ENCODE measurements at places on chromosomes 7 and 10.

- DNase-seq = no peak
These were observed 50.3 kb downstream of the CACNA2D1 start for GRCh38 chr7:82393076-82393839.

- DNase-seq = no peak
These were observed at the start of gene PCLO for GRCh38 chr7:83162402-83163256. Gene PCLO (minus strand): TSS chr7:83162884. CDS start chr7:83162592, 292 bp downstream.

DNA sequence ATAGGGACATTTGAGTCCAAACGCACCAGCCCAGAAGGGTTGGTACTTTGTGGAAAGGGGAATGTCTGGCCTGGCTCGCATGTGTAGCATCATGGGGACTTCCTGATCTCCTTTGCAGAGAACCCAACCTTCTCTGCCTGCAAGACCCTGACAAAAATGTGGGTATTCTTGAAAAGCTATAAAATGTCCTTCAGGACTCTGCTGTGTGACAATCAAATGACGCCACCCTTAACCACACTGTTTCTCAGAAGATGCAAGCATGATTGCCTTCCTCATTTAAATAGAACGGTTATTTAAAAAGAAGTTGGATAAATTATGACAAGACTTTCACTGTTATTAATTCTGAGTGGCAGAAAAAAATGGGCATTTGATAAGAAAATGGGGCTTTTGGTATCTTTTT, 15.1 kb upstream of the GPR15LG start:
- no peak for DNase-seq

DNA sequence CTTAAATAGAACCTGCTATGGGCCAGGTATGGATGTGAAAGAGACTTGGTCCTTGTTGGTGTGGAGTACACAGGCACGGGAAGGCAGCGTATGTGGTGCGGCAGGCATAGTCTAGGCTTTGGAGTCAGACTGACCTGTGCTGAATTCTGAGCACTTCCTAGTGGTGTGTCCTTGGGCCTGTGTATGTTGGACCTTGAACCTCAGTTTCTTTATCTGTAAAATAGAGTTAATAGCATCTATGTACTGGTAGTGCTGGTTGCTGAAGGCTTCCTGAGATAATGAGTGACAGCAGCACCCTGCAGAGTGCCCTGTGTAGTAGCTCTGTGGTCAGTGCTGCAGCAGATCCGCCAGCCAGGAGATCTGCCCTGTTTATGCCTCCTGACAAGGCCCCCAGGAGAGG, 5.3 kb upstream of the SFRP5 start:
- DNase-seq = no peak

- no peak for DNase-seq
These were observed 8.3 kb downstream of the MNX1 start for GRCh38 chr7:157001920-157002818.

DNA sequence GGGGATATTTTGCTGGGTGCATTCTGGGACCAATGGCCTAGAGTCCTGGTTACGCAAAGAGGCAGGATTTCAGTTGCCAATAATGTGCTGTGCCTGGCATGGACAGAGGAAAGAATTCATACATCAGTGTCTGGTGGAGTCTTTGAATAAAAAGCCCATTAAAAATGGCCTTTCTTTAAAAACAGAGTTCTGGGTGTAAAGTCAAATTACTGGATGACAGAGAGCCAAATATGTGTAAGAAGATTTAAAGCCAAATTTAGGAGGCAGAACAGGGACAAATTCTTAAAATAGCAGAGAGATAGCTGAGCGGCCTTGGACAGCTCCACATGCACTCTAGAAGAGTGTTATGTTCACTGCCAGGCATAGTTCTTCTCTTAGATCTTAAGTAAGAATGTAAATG, 60.8 kb upstream of the MEOX2 start:
- no peak for DNase-seq

- DNase-seq = no peak
These were observed 8.0 kb downstream of the SPOCK2 start for GRCh38 chr10:72080042-72080975.

DNA sequence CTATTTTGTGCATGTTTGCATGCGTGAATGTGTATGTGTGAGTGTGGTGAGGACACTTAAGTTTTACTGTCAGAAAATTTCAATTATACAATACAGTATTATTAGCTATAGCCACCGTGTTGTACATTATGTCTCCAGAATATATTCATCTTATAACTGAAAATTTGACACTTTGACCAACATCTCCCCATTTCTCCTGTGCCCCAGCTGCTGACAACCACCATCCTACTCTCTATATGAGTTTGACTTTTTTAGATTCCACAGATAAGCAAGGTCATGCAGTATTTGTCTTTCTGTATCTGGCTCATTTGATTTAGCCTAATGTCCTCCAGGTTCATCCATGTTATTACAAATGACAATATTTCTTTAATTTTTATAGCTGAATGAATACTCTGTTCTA, 195.0 kb downstream of the GPR37 start:
- no peak for DNase-seq

GRCh38 chr7:106866298-106867281, 1.5 kb downstream of the PIK3CG start:
- no peak for DNase-seq

DNA sequence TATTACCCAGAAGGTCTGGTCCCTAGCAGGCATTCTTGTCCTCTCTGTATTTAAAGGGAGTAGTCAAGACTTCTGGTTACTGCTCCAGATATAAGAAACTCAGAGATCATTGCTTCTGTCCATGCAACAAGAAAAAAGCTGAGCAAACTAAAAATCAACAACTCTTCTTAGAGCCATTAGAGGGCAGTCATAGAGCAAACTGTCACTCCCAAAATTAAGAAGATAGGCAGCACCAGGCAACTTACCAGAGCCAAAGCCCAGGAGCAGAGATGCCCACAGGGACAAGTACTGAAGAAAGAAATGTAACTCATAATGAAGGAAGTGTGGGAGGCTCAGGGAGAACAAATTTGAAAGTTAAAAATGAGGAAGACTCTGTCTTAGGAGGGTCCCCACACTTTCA, 472.9 kb upstream of the COBL start:
- DNase-seq = no peak

DNA sequence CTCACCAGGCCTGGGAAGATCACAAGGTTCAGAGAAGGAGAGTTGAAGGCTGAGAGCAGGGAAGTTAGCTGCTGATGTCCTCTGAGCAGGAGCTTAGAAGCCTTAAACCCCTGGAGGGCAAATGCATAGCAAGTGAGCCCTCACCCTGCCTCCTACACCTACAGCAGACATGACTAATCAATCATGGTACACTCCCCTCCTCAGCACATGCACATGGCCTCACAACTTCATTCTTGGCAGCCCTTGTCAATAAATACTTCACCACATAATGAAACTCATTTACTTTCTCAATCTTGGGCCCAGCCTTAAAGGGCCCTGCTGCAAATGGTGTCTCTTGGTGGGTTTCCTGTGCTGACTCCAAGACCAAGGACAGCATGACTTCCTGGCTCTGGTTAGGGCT, 12.9 kb downstream of the MMRN2 start:
- no peak for DNase-seq

DNA sequence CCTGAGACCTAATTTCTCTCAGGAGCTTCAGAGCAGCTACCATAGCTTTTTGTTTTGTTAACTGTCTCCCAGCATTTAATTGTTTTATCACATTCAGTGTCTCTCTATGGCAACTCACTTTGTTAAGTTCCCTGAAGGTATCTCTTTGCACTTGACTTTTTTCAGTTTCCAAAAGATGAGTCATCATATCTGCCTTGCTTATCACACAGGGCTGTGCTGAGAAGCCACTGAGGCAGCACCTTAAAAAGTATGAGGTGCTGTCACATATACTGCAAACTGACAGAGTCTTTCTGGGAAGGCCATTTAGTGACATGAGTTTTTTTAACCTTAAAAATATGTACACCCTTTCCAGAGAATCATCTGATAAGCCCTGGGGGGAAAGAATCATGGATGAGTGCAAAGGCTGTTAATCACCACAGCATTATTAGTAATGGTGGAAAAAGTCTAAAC, 56.8 kb downstream of the PPP1R3C start:
- no peak for DNase-seq

- DNase-seq = no peak
These were observed 2.2 kb downstream of the TRIM56 start for GRCh38 chr7:101087334-101088068.

- DNase-seq = no peak
These were observed 12.4 kb upstream of the ZNF862 start for GRCh38 chr7:149825567-149826343.

DNA sequence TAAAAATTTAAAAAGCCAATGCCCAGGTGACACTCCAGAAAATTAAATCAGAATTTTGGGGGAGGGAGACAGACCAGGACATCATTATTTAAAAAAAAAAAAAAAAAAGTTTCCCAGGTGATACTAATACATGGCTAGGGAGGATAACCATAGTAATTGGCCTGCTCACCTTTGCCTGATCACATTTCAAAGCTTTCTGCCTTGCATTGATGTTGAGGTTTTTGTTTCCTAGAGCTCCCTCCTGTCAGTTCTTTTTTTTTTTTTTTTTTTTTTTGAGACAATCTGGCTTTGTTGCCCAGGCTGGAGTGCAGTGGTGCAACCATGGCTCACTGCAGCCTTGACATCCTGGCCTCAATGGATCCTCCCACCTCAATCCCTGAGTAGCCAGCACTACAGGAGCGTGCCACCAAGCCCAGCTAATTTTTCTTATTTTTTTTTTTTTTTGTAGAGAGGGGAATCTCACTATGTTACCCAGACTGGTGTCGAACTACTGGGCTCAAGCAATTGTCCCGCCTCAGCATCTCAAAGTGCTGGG, 38.1 kb downstream of the CPED1 start:
- DNase-seq = no peak

- no peak for DNase-seq
These were observed 3.5 kb upstream of the C7orf33 start for GRCh38 chr7:148587076-148587475.

DNA sequence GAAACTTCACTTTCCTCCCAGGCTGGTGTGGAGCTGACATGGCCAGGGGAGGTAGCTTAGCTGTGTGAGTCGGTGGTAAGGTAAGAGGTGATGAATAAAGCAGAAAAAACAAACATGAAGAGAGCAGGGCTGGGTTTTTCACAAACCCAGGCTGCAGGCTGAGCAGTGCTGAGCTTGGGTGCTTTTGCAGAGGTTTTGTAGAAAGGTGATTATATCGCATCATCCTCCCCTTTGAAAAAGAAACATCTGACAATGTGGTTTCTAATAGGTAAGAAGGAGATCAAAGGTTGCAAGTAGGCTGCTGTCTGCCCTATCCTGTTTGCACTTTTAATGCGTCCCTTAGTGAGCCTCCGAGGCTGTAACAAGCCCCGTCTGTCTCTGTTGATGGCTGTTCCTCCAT, 69.6 kb upstream of the GRM8 start:
- DNase-seq = no peak

DNA sequence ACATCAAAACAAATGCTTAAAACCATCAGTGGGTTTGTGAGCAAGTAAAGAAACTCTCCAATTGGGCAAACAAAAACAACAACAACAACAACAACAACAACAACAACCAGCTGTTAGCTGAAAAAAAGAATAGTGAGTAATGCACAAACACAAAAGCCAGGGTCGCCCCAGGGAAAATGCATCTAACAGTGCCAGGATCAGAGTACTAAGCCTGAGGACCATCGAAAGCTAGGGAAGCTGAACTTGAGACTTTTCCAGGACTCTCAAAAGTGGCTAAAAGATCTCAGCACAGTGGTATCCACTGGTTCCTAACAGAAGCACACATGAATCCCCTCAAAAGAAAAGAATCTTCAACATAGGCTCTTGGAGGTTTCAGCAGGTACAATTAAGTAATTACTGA, 83.3 kb downstream of the CPXM2 start:
- no peak for DNase-seq

DNA sequence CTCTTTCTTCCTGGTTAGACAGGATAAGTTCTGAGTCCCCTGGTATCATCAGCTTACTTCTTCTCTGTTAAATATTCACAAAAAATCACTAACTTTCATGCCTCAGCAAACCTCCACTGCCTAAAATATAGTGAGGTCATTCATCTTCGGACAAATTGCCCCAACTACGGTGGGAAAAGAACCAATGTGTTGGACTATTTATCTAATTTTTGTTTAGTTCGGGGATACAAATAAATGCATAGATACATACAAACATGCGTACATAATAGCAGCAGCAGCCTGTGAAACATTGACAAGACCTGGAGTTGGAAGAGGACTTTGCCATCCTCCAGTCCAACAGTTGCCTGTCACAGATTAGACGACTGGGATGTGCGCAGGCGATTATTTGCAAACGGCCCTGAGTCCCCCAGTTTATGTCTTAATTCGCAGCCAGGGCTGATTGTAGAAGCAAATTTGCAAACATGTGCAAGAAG, 51.5 kb downstream of the EGFR start:
- DNase-seq = no peak

GRCh38 chr7:139771001-139771956, 6.5 kb downstream of the HIPK2 start:
- peak; percentile 62 for DNase-seq

DNA sequence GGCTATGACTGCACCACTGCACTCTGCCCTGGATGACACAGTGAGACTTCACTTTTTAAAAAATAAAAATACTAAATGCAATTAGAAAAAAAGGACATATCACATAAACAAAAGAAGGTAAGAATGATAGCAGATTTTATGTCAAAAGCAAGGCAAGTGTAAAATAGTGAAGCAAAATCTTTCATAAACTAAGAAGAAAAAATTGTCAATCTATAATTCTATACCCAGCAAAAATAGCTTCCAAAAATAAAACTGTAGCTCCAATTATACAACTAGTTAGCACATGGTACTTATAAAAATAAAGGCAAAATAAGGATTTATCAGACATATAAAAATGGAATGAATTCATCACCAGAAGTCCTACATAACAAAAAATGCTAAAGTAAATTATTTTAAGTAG, 85.4 kb upstream of the SVIL start:
- DNase-seq = no peak

- no peak for DNase-seq
These were observed 3.5 kb downstream of the AQP1 start for GRCh38 chr7:30915005-30915601.

DNA sequence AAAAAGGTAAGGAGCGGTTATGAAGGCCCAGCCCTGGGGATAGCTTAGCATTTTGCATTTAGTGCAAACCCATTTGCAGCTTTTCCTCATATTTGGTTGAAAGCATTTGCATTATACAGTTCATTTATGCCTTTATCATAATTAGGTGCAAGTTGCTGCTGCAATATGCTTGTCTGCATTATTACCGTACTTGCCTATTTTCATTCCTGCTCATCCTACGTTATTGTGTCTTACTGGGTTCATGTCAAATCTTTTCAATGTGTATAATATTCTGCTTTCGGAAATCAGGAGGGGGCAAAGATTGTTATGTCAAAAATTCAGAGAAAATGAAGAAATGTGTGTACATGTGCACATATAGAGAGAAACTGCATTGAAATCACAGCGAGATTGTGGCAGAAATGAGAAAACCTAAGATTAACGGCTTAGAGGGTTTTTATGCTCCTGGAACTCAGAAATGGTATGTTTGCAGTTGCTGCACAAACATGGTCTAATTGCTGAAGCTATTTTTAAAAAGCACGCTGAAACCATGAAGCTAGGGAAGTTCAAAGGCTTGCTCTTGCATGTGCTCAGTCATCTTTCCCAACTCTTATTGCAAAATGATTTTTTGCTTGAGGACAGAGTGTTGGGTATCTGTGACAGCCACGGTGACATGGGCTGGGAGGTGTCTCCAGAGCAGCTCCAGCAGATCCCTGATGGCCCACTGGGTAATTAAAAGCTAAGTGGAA, 613.2 kb downstream of the SDK1 start:
- no peak for DNase-seq

- DNase-seq = no peak
These were observed 2.0 kb upstream of the AASS start for GRCh38 chr7:122145937-122146645.
